HEK293T (cell line): ENCODE measurements at places on chromosomes 5 and 9.

DNA sequence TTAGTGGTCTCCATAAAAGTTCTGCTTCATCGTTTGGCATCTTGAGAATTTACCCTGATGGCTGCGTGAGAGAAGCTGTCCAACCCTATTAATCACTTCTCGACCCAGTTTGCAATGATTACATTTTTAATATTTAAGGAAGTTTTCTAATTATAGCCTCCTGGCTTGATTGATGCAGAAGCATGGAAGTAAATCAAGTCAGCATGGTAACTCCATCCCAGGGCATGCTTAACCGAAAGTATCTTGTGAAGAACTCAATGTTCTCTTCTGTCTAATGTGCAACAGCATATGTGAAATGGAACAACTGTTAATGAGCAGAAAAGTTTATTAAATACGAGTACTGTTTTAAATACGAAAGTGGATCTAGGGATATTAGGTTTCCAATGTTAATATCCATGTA, 278.9 kb upstream of the CD180 start:
- no peak for DNase-seq

DNA sequence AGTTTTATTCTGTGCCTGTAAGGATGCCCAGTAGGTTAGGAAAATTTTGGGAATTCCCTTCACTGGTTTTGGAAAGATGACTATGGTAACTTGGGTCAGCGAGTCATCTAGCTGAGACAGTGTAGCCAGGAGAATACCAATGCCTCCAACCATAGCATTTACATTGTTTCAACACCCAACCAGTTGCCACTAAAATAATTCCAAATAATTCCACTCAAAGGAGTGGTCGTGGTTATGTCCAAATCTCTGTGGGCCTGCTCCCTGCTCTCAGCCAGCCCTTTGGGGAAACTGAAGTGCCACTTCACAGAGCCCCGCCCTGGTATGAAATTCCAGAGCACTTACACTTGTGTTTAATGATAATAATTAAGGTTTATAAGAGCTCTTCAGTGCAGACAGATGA, 310.5 kb downstream of the PLK2 start:
- DNase-seq: no peak

GRCh38 chr5:74030821-74031220, 404.8 kb downstream of the ARHGEF28 start:
- no peak for DNase-seq

GRCh38 chr5:77957-78804, 13.8 kb upstream of the PLEKHG4B start:
- no peak for DNase-seq

DNA sequence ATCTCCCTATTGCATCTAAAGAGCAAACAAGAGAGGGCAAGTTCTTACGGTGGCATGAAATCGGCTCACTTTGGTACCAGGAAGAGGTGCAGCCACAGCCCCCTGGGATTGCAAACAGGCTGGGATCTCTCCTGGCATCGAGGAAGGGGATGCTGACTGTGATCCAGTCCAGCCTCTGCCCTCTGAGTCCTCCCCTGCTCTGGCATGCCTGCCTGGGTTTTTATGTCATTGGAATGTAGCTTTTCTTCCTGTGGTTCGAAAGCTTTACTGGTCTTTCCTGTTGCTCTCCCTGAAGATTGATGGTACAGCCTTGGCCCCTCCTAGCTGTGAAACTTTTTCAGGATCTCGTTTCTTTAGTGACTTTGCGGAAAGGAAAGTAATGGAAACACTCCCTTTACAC, 6.6 kb downstream of the SLC46A2 start:
- no peak for DNase-seq

GRCh38 chr9:96381125-96381524, 2.4 kb downstream of the SLC35D2 start:
- DNase-seq: no peak

GRCh38 chr9:136762915-136763648, 1.2 kb downstream of the LCN15 start:
- peak; percentile 90 for DNase-seq

DNA sequence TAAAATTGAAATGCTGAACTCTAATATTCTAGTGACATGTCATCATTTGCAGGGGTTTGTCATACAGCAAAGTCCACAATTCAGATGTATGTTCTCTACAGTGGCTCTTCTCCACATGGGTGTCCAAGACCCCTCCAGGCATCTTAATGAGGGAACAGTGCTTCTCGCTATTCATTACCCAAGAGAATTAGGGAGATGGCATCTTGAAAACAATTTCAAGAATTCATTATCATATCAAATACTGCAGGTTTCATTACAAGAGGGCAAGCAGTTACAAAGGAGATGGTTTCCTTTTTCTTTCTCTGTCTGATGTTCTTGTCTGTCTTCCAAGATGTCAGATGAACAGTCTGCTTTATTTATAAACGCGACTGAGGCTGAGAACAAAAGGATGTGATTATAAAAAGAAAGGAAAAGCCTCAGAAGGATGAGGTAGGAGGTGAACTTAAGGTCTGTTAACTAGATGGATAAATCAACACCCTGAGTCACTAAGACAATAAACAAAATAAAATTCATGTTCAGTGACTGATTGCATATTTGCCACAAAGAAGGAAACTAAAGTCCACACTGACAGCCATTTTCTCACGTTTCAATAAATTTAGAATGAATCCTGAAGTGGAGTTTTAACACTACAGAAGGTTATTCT, 326.7 kb upstream of the EFNA5 start:
- DNase-seq: no peak

- DNase-seq: no peak
Measured at GRCh38 chr9:36151316-36152210, 15.0 kb downstream of the GLIPR2 start.

- DNase-seq: no peak
Measured at GRCh38 chr9:114250235-114250568, 72.7 kb upstream of the ORM1 start.
